ENCODE measurements at places on chromosomes 11 and 22.

DNA sequence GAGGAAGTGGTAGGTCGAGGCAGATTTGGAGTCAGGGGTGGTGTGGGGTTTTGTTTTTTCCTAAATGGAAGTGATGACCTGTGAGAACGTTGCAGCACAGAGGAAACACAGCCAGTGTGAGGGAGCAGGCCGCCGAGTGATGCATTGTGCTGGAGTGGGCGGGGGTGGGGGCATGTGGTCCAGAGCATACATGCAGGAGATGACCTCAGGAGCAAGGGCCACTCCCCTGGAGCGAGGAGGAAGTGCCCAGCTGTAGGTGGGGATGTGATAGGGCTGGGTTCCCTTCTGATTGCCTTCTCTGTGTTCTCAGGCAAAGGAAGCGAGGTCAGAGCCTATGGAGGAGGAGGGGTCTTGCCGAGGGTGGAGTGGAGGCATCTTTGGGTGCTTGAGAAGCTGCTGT is 81.4 kb downstream of the PPP6R3 start:
- no peak for DNase-seq

- DNase-seq, result no peak
Observed at GRCh38 chr22:33757802-33758483, 162.3 kb downstream of the LARGE1 start.

GRCh38 chr22:29726512-29727130 is 6.8 kb downstream of the CABP7 start:
- no peak for DNase-seq

DNA sequence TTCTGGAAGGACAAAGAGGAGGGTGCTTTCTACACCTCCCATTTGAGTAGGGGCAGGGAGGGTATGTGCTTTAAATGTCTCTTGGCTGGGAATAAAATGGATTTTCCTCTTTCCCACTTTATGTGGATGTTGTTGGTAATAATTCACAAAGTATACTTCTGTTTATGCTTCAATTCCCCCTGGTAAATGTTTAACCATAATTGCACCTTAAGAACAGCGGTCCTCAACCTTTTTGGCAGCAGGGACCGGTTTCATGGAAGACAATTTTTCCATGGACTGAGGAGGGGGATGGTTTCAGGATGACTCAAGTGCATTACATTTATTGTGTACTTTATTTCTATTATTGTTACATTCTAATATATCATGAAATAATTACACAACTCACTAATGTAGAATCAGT is 4.0 kb upstream of the TP53AIP1 start:
- no peak for DNase-seq

DNA sequence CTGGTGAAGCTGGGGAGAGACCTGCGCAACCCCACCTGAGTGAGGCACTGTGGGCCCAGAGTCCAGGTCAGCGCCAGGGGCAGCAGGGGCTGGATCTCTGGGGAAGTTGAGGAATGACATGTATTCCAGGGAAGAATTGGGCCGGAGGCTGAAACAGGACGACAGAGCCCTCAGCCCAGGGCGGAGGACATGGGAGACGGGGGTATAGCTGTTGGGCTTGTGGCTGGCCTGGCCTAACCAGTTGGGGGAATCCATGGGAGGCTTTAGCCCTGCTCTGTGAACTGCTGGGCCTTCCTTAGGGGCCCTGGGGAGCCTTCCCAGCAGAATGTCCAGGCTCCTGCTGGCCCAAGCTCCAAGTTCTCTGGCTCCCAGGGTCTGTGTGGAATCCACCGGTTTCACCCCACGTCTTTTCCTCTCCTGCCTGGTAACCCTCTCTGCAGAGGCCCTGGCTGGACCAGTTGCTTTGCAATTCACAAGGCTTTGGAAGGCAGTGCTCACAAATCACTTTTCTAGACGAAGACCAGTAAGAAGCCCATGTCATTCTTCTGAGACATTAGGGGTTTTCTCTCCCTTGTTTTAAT is 50.4 kb upstream of the KCNQ1OT1 start:
- no peak for DNase-seq

All from activated CD4-positive, alpha-beta T cell treated with anti-CD3 and anti-CD28 coated beads, Interleukin-2, Interleukin-6, amounts not matched to agents 100 ng/mL and 50 ng/mL, durations not matched to agents 16 hours and 8 hours (primary cell).